Psoas muscle (tissue), 8 donors: ENCODE measurements at places on chromosomes 6 and 20. TPM values are rescaled to one million over a fixed set of nuclear protein-coding genes. Genes with fewer than 3 reads are reported as not detected.

The TDRD6 gene
- total RNA-seq: 0.20 TPM

The HSPA12B gene
- 9.3 TPM for total RNA-seq

The ECT2L gene
- total RNA-seq: not detected

The TNNC2 gene
- total RNA-seq: 3,158 TPM

The NOX3 gene
- total RNA-seq: not detected

The LY6G5C gene
- total RNA-seq: 2.5 TPM

The C6orf163 gene
- 1.3 TPM for total RNA-seq

The HLA-DRB5 gene
- total RNA-seq: 14.4 TPM

The MLIP gene
- 170 TPM for total RNA-seq

The SLC22A23 gene
- 13.2 TPM for total RNA-seq

The MAK gene
- not detected for total RNA-seq

The HACE1 gene
- total RNA-seq: 4.0 TPM

The SMIM29 gene
- 25.2 TPM for total RNA-seq

The OTOR gene
- total RNA-seq: not detected

The SLC13A3 gene
- 0.15 TPM for total RNA-seq

The MCCD1 gene
- not detected for total RNA-seq

The GRM1 gene
- not detected for total RNA-seq

The CST5 gene
- total RNA-seq: not detected

The TRIM40 gene
- not detected for total RNA-seq

The LIME1 gene
- total RNA-seq: 2.3 TPM

The AIF1 gene
- total RNA-seq: 2.6 TPM

The MYLK2 gene
- 144 TPM for total RNA-seq

The E2F1 gene
- 1.3 TPM for total RNA-seq

The SIRPA gene
- 42.9 TPM for total RNA-seq

The PDE10A gene
- 3.1 TPM for total RNA-seq

The SLC32A1 gene
- total RNA-seq: not detected

The ENPP1 gene
- total RNA-seq: 1.7 TPM

The GATA5 gene
- not detected for total RNA-seq

The HLA-C gene
- 114 TPM for total RNA-seq
